ENCODE measurements at places on chromosomes 1 and 21.
A peak's percentile ranks its signal among the peaks of the same experiment; 100 is the strongest.

- no peak for DNase-seq
Measured at GRCh38 chr1:12064073-12064969, 1.2 kb downstream of the TNFRSF8 start.

DNA sequence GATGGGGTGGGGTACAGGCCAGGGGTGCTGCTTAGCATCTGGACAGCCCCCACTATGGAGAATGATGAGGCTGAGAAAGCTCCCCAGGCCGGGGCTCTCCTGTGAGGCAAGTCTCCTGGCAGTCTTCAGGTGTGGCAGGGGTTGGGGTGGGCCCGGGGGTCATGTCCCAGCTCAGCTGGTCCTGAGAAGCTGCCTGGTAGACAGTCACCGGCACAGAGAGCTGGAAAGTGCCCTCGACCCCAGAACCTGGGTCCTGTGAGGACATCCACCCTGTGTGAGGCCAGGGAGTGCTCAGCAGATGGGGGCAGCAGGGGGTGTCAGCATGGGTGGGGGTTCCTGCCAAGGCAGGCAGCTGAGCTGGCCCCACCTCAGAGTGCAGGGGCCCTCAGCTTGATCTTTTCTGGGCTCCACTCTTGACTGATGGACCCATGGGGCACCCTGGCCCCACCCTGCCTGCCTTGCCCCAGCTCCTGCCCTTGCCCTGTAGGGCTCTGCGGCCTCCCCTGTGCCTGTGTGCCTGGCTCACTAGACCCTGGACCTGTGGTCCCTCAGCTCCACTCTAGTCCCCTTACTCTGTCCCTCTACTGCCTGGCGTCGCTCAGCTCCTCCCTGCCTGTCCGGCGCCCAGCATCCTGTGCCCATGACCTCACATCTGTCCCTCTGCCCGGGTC lies 5.8 kb downstream of the IBA57 start:
- no peak for DNase-seq

- DNase-seq, result no peak
Measured at GRCh38 chr1:188426561-188426960, 1597.8 kb downstream of the PLA2G4A start.

DNA sequence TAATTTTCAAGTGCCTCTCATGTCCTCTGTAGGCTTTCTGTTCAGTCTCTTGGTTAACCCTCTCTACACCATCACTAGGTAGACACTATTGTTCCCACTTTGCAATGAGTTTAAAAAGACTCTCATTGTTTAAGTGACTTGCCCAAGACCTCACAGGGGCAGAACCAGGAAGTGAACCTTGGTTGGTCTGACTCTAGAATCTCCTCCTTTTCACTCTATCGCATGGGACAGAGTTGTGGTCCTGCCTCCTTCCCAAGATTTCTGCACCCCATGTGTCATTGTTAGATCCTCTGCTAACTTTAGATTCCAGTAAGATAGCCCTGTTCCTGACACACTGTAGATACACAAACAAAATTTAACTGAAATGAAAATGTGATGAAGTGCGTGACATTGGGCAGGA lies 481.7 kb upstream of the USP24 start:
- DNase-seq, result no peak

DNA sequence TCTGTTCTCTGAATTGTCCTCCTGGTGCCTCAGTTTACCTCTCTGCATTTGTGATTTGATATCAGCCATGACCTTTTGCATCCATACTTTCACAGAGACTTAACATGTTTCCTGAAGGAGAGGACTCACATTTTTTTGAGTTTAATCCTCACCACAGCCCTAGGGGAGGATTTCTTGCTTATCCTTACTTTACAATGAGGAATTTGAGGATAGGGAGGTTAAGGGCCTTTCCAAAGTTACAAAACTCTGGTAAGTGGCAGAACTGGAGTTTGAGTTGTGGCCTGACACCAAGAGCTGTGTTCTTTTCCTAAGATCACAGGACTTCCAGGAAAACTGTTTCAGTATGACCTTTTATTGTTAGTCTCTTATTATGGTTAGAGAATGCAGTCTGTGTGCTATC lies 34.2 kb downstream of the TNFRSF8 start:
- DNase-seq, result no peak

GRCh38 chr1:230518511-230518910 lies 92.4 kb upstream of the PGBD5 start:
- no peak for DNase-seq

DNA sequence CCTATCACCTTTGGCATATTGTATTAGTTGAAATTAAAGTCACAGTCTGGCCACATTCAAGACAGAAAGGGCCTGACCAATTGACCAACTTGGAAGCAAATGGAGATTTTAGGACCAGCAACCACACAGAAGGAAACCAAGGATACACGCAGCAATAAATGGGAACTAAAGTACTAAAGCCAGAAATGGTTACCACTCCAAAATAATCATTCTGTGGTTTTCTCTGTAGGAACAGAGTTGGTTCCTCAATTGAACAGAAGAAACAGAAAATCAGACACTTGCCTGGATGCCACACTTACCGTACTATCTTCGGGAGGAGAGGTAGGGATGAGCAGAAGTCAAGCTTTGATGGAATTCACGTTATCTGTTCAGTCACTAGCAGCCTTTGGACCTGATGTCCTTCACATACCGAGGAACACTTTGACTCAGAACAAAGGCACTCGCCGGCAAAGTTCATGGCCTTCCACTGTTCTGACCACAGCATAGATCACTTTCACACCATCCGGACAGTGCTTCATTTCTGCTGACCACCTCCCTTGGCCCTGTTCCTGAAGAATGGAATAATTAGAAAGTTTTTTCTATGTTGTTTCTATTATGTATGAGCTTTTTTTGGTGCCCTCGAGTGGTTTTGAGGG lies 96.9 kb downstream of the LPAR3 start:
- no peak for DNase-seq

DNA sequence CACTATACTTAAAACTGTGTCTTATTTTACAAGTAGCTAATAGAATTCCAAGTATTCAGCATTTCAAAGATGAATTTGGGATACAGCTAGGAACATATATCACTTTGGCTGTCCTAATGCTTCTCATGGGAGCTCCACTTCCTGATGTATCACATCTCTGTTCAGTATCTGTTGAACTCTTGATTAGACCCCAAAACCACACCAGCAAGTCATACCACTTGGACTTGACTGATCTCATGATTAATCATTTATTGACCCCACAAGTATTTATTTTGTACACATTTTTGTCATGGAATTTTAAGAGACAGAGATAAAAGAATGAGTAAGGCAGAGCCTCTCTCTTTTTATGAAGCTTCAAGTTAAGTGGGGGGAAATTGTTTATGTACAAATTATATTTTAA lies 30.0 kb downstream of the TMPRSS15 start:
- DNase-seq, result no peak

DNA sequence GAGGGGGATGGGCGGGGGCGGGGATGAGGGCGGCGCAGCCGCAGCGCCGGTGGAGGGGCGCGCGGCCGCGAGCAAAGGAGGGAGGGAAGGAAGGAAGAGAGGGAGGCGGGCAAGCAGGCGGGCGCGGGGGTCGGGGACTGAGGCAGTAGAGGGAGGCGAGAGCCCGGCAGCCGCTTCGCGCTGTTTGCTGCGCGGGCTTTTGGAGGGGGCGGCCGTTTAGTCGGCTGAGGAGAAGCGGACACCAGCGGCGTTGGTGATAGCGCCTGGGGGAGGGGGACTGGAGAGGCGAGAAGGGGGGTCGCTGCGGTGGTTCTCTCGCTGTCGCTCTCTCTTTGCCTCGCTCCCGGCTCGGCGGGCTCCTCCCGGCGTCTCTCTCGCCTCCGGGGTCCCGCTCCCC lies at the start of gene HS2ST1:
TSS of gene HS2ST1 (plus strand) at position 35 of the 397 bp plus-strand sequence.
- no peak for DNase-seq

DNA sequence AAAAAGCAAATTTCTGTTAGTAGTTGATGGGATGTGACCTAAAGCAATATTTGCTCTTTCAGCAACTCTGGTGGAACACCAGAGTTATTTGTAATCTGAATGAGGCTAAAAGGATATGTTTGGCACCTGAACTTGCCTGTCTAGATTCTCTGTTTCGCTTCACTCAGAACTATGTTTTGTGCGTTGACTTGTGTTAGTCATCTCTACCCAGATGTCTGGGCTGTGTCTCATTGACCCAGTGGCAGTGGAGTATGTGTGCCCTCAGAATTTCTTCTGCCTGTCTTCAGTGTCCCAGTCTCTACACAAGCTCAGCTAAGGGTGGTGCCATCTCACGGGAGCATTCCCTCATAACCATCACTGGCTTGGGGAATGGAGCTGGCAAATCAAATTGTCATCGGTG lies 13.9 kb downstream of the KCNK1 start:
- no peak for DNase-seq

GRCh38 chr1:217418269-217419193 lies 212.4 kb downstream of the GPATCH2 start:
- DNase-seq, result no peak

- DNase-seq, result no peak
Measured at GRCh38 chr1:29338908-29339575, 102.7 kb downstream of the PTPRU start.

- no peak for DNase-seq
Measured at GRCh38 chr21:46037331-46038325, 56.1 kb downstream of the COL6A1 start.

DNA sequence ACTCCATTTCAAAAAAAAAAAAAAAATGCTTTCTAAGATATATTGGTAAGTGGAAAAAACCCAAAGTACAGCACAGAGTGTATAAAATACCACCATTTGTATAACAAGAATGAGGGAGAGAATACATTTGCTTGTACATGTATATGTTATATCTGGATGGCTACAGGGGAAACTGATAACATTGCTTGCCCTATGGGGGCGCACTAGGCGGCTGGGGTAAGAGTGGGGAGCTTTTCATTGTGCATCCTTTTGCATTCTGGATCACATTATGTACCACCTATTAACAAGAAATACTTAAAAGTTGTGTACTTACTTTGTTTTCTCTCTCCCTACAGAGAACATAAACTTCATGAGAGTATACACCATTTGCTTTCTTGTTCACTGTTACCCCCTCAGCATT lies 28.6 kb upstream of the OPRD1 start:
- DNase-seq, result no peak

GRCh38 chr21:45590726-45591618 lies 48.7 kb upstream of the SLC19A1 start:
- DNase-seq, result no peak

GRCh38 chr1:28026329-28026728 lies 62.1 kb downstream of the EYA3 start:
- no peak for DNase-seq

DNA sequence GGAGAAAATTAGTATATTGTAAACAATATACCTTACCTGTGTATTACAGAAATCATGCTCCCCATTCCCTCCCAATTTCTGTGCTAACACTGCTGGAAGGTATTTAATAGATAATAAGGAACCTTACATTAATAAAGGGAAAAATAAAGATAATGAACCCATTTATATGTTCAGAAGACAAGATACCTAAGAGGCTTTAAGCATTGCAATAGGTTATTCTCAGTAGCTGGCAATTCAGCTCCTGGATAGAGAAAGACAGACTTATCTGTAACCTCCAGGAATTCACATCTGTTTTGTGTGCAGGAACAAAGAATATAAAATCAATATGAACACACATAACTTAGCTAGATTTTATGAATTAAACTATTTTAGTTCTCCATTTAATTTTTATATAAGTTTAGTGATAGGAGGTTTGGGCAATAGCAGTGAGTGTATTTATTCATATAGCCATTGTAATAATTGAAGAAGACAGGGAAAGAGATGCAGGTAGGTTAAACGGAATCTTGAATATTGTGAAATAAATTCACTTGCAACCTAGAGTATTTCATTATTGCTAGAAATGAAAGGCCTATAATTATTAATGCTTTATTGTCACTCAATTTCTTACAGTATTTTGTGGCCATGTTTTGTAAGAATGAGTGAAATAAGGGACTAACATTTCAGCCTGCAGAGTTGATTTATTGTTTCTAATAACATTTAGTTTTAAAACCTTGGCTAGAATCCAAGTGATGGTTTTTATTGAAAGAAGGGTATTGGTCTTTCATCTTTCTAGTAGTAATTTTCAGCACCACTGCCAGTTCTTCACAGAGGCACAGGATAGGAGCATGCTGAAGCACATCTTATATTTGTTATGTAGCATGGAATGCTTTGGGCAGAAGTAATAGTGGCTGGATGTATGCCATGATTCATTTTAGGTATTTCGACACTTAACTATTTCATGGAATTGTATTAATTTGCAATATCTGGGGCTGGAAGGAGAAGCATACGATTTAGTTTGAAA lies 1.5 kb downstream of the XPR1 start:
- DNase-seq, result peak; percentile 14

- DNase-seq, result no peak
Measured at GRCh38 chr1:218565377-218565776, 220.2 kb downstream of the TGFB2 start.

- no peak for DNase-seq
Measured at GRCh38 chr1:164625004-164625617, 66.1 kb downstream of the PBX1 start.

DNA sequence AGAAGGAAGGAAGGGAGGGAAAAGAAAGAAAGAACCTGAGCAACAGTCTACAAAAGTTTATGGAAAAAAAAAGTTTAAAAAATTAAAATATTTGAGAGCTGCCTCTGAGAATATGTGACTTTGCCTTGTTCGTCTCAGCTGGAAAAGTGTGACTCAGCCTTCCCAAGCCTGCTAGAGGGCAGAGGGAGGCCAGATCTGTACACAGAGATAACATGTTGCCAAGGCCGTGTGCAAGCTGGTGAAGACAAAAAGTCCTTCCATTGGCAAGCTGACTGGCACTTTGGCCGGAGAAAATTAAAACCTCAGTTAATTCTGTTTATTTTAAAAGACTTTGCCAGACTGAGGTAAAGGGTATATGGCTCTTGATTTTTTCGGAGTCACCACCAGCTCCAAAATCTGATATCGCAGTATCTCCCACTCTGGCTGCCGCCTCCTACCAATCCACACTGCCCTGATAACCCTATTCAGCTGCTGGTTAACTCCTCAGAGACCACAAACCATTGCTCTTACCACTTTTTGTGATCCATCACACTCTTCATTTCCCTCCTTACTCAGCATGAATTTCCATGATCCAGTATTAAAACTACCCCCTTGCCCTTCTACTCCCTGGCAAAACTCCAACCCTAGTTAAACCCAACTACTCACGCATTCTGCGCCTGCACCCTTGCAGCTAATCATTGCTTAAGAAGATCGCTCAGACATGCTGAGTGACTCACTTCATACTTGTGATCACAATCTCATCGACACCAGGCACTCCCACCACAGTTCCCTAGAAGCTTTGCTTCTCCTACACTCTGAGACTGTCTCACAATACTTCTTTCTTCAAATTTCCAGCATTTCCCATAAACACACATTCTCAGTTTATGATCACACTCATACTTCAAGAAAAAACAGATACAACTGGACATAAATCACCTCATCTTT lies 5.7 kb upstream of the PPP1R15B start:
- peak; percentile 90 for DNase-seq

DNA sequence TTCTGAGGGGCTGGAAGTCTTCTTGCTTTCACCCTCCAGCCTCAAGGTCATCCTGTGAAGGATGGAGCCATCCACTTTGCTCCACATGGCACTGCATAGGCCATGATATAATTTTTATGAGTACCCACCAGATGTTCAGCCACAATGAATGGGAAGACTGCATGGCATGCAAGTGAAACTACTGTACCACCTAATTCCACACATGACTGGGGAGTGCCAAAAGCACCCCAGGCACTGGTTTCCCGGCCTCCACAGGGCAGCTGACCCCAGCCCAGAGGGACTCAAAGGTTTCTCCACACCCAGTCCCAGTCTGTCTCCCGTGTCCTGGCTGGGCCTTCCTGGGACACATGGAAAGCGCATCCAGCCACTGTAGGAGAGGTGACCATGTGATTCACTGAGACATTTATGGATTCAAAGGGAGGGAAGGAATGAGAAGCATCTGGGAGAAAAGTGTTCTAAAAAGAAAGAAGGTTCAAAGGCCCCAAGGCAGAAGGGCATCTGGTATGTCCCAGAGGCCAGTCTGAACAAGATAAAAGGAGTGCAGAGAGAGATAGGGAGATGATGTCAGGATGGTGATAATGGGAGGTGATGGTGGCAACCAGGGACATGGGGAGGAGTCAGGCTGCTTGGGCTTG lies 12.1 kb downstream of the RHOU start:
- DNase-seq, result no peak
